Activated CD8-positive, alpha-beta T cell treated with anti-CD3 and anti-CD28 coated beads for 36 hours (primary cell): ENCODE measurements at places on chromosomes 5 and 9. TPM values are rescaled to one million over a fixed set of nuclear protein-coding genes. Genes with fewer than 3 reads are reported as not detected.

DNA sequence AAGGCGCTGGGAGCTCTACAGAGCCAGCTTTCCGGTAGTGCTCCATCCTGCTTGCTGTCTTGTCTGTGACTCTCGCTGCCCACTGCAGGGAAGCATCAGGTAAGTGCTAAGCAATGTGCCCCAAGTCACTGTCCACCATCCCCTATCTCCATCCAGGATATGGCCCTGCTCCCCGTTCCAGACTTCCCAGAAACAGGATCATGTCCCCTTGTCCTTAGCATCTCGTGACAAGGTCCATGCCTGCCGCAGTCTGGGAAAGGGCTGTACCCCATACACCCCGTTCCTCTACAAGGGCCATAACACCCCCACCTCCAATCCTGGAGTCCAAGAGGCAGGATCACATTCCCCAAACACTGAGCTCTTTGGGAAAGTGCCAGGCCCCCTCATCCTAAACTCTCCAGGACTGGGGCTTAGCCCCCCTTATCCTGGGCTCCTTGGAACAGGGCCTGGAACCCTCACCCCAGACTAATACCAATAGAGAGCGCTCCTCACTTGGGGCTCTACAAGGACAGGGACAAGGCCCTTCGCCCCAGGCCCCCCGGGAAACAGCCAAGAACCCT, 566 bp downstream of the RPP25L start:
- no peak for DNase-seq

GRCh38 chr5:109388407-109388806, 21.4 kb downstream of the PJA2 start:
- DNase-seq: no peak

GRCh38 chr5:179413711-179414458, 68.6 kb upstream of the ADAMTS2 start:
- no peak for DNase-seq

DNA sequence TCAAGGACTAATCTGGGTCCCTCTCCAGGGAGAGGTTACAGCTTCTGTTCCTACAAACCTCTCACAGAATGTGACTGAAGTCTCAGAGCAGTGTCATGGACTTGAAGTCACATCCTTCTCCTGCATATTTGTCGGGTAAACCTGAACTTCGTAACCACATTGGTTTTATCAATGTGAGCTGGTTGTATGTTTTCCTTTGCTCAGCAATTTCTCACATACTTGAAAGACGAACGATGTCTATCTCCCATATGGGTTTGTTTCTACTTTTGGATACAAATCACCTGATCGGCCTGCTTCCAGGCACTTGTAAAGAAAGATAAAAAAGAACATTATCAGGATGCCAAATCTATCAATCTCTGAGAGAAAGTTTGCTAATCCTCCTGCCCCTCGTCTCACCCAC, 411.0 kb downstream of the SPOCK1 start:
- DNase-seq: no peak

DNA sequence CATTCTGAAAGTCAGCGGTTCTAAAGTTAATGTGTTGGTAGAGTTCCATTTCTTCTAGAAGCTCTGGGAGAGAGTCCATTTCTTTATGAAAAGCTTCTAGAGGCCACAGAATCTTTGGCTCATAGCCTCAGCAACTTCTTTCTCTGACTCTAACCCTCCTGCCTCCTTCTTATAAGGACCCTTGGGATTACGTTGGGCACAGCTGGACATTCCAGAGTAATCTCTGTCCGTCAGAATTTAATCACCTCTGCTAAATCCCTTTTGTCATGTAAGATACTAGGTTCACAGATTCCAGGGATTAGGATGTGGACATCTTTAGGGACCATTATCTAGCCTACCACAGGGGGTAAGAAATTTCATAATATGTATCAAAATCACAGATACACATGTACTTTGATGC, 22.6 kb upstream of the ANKDD1B start:
- no peak for DNase-seq

GMCL2 gene
- total RNA-seq: not detected
